Left forelimb (tissue), 1 donor: ENCODE measurements at places on chromosomes 3 and 15.

- no peak for DNase-seq
Observed at GRCh38 chr3:39388741-39389248, 5.6 kb downstream of the SLC25A38 start.

- DNase-seq, result no peak
Observed at GRCh38 chr3:177126015-177126773, 71.1 kb downstream of the TBL1XR1 start.

- no peak for DNase-seq
Observed at GRCh38 chr15:76512971-76513370, 176.4 kb downstream of the ISL2 start.

DNA sequence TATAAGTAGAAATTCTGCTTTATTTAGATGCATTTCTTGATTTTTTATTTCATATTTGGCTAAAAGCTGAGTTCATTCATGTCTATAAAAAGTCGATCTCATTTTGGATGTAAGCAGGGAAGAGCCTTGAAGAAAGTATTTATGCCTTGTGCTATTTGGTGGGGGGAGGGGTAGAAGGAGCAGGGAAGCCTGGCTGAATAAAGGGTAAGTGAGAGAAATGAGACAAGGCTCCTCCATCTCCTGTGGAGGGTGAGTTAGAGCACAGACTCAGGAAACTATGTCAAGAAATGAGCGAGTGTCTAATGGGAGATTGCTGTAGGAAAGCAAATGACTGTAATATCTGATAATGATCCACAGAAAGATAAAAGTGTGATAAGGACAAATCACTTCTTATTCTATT lies 121.8 kb upstream of the ATP11B start:
- DNase-seq, result no peak

DNA sequence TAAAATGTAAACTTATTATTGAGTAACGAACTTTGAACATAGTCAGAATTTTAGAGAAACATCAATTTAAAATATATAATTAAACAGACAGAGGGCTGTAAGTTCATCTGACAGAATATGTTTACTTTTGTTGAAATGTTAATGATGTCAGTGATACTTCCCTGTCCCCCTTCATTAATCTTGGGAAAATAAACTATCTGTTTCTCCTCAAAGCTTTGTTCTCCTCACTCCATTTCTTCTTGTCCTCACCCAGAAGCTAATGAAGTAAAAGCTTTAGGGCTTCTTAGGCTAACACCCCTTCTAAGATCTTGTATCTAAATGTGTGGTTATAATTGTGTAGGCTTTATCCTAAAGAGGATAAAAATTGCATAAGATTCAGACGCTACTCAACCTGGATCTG lies 1031.8 kb downstream of the FHIT start:
- no peak for DNase-seq

DNA sequence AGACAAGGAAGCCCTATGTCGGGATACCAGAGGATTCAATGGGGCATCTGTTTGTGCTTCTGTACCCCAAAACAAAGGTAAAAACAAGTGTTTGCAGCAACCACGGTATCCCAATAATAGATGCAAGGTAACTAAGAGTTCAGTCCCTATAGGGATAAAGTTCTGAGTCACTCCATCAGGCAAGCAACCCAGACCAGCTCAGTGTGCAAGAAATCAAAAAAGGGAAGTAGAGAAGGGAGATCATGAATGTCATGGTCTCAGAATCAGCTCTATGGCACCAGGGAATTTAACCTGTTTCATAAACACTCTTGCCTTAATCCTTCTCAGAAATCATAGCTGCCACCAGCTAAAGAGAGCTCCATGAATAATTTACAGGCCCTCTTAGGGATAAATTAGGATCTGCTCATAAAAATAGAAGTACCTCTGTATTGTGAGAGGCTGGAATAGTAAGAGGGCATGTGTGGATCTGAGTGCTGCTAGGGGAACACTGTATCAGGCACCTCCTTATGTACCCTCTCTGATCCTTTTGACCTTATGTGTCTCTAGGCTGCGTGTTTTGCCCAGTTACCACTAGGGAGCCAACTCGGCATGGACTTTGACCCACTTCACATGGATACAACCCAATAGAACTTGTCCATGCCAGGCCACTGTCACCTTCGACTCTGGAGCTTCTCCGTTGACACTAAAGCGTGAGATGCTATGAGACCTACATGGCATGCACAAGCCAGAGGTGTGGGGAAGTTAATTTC lies 754.6 kb downstream of the AGBL1 start:
- no peak for DNase-seq

- no peak for DNase-seq
Observed at GRCh38 chr3:172717493-172718088, 6.7 kb upstream of the NCEH1 start.

GRCh38 chr3:115233021-115233420 lies 85.9 kb upstream of the ZBTB20 start:
- no peak for DNase-seq

DNA sequence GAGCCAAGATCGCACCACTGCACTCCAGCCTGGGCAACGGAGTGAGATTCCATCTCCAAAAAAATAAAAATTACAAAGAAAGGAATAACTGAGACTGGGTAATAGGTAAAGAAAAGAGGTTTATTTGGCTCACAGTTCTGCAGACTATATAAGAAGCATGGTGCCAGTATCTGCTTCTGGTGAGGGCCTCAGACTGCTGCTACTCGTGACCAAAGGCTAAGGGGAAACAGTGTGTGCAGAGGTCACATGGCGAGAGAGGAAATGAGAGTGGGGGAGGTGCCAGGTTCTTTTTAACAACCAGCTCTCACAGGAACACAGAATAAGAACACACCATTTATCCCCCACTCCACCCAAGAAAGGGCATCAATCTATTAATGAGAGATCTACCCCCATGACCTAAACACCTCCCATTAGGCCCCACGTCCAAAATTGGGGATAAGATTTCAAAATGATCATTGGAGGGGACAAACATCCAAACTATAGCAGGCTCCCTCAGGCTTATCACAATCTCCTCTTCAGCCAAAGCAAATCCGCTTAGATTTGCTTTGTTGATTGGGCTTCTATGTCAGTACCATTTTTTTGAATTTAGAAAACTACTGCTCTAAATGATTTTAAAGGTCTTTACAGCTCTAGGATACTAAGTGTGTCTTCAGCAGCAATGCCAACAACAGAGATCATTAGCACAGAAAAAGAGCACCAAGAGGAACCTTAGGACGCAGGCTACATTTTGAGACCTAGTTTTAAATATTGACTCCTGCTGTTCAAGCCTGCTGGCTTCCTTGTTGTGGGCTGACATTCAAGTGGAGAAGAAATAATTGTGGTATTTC lies 84.2 kb upstream of the TBL1XR1 start:
- no peak for DNase-seq

GRCh38 chr15:82572986-82573385 lies 32.7 kb upstream of the RPS17 start:
- DNase-seq, result no peak

DNA sequence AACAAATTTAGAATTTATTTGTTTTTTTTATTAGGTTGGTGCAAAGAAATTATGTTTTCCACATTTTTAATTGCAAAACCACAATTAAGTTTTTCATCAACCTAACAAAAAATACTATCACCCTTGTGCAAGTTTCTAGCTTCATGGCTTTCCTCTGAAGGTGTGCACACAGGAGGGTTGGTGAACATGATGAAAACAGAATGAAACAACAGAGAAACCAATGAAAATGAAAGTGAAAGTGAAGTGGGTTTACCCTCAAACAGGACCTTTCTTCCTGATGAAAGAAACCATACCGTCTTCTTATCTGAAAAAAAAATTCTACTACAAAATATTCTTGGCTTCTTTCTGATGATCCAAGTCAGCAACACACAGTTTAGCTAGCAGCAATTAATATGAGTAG lies 71.9 kb upstream of the FEZF2 start:
- DNase-seq, result no peak

- DNase-seq, result no peak
Observed at GRCh38 chr3:143648218-143648617, 200.1 kb downstream of the SLC9A9 start.

GRCh38 chr3:145357453-145357852 lies 803.5 kb downstream of the PLOD2 start:
- no peak for DNase-seq

- peak; percentile 93 for DNase-seq
Observed at GRCh38 chr3:172040078-172040980, 951 bp downstream of the FNDC3B start.

GRCh38 chr15:65401611-65402240 lies 21.0 kb downstream of the IGDCC4 start:
- no peak for DNase-seq

- DNase-seq, result no peak
Observed at GRCh38 chr3:145767909-145768308, 393.1 kb downstream of the PLOD2 start.
